Pulmonary artery endothelial cell (primary cell): ENCODE measurements at places on chromosomes 16 and 17. TPM values are rescaled to one million over a fixed set of nuclear protein-coding genes. Genes with fewer than 3 reads are reported as not detected.

DNA sequence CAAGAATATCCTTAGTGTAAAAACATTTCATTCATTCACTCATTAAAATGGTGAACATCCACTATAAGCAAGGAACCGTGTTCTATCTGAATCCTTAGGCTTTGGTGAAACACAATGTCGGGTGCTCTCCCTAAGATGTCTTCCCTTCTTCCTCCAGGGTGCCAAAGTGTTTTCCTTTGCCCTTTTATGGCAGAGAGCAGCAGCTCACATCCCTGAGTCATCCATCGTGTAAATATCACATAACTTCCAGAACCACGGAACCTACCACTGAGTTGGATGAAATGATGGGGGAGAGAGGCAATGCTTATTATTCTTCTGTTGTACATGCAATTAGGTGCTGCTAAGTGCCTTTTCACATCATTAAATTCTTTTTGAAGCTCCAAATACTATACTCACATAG is 50.2 kb downstream of the DNAH3 start:
- no peak for DNase-seq

DNA sequence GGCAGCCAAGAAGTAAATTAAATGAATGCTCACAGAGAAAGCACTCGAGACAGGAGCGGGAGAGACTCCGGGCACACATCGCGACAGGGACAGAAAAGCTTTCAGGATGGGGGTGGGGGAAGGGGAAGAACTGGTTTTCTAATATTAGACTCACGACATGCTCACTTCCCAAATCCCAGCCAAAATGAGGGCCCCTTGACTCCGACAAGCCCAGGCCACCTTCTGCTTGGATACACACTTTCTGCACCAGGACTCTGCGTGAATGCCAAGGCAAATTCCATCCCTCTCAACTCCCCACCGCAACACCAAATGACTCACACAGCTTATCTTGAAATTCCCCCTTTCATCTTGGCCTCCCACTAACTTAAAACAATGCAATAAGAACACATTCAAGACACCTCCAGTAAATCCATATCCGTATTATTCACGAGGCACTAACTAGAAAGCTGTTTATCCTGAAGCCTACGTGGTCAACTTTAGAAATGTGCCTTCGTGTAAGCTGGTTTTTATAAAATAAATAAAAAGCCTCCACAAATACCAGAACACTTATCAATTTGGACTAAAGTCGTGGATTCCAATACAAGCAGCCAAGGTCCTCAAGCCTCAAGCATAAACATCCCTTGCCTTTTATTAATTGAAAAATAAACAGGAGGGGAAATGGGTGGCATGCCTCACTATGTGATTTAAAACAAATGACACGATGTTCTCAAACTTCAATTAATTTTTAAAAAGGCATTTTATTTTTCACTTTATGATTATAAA is 46.1 kb downstream of the NXN start:
- peak; percentile 85 for DNase-seq

- no peak for DNase-seq
These were observed 17.0 kb downstream of the LSM12 start for GRCh38 chr17:44049294-44050060.

DNA sequence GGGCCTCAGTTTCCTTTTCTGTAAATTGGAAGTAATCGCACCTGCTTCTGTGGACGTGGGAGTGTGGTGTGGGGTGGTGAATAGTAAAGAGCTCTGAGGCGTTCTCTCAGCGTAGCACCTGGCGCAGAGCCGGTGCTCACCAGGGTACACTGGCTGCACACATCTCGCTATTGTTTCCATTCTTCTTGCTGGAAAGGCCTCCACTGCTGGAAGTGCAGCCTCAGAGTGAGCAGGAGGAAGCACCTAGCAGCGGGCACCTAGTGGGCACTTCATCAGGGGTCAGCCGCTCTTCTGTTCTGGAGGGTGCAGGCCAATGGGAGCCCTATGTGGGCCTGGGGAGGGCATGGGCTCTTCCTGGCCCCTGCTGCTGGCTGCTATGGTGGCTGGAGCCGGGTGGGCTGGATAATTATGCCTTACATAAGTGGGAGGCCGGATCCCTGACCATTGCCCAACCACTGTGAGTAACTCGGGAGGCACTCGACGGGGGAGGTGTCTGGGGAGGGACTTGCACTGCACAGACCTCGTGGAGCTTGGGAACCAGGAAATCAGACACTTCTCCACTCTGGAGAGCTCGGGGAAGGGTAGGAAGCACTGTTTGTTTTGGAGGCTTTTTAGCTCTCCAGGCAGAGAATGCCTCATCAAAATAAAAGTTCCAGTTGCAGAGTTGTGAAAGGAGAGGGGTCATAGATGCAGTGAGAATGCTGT is 1.7 kb downstream of the MAP2K3 start:
- peak; percentile 90 for DNase-seq

The RNF112 gene
- total RNA-seq: 0.07 TPM in 2 replicates

The ZFHX3 gene
- 3.2 and 4.3 TPM in 2 replicates for total RNA-seq

The TM4SF5 gene
- not detected in 2 replicates for total RNA-seq

The NPIPB8 gene
- total RNA-seq: not detected in 2 replicates
